ENCODE measurements at places on chromosomes 6 and 20.

- DNase-seq = no peak
Measured at GRCh38 chr6:12598919-12599318, 117.6 kb upstream of the PHACTR1 start.

- DNase-seq = no peak
Measured at GRCh38 chr6:17842934-17843821, 136.5 kb upstream of the NUP153 start.

- no peak for DNase-seq
Measured at GRCh38 chr20:61357119-61357518, 105.1 kb downstream of the CDH4 start.

- no peak for DNase-seq
Measured at GRCh38 chr6:140276133-140276532, 901.7 kb upstream of the CITED2 start.

DNA sequence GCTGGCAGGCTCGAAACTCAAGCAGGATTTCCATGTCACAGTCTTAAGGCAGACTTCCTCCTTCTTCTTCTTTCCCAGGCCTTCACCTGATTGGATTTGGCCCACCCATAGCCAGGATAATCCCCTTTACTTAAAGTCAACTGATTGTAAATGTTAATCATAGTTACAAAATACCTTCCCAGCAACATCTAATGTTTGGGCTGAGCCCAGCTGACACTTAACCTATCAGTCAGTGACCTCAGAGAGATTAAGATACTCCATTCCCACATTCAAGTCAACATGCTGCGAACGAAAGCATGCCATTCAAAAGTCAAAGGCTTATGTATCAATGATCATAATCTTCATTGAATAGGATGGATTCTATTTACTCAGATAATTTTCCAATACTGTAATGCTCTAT, 16.0 kb downstream of the MAP7 start:
- no peak for DNase-seq

DNA sequence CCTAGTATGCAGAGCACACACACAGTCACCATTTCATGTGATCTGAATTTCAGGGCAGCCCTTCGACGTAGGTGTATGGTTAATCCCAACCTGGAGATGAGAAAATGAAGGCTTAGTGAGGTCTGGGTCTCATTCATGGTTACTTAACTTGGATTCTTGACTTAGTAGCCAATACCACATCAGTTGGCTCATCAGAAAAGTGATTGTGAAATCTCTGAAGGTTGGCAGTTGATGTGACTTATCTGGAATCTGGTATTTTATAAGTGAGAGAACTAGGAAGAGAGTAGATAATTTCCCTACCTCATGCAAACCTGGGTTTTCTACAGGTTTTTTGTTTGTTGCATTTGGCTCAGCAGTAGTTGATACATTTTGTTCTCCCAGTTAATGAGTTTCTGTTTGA, 123.7 kb downstream of the CCDC170 start:
- DNase-seq = no peak

GRCh38 chr6:95142661-95143335, 434.5 kb upstream of the MANEA start:
- no peak for DNase-seq

- no peak for DNase-seq
Measured at GRCh38 chr6:74656453-74656852, 549.4 kb downstream of the COL12A1 start.

DNA sequence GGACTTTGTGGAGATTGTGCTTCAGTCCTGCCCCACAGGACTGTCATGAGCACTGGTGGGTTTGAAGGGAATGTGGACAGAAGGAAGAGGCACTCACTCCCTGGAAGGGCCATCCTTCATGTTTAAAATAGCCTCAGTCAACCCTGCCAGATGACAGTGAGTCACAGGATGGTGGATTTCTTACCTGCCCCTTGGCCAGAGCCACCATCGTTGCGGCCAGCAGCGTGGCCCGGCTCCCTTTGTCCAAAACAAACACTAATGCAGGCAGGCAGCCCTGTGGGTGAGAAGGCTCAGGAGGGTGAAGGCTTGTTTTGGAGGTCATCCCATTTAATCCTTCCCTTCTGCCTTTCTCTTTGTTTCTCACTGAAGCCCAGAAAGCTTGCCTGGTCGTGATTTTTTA, 422.7 kb downstream of the CD83 start:
- DNase-seq = no peak

GRCh38 chr6:152984513-152984872, 1.7 kb upstream of the FBXO5 start:
- no peak for DNase-seq

DNA sequence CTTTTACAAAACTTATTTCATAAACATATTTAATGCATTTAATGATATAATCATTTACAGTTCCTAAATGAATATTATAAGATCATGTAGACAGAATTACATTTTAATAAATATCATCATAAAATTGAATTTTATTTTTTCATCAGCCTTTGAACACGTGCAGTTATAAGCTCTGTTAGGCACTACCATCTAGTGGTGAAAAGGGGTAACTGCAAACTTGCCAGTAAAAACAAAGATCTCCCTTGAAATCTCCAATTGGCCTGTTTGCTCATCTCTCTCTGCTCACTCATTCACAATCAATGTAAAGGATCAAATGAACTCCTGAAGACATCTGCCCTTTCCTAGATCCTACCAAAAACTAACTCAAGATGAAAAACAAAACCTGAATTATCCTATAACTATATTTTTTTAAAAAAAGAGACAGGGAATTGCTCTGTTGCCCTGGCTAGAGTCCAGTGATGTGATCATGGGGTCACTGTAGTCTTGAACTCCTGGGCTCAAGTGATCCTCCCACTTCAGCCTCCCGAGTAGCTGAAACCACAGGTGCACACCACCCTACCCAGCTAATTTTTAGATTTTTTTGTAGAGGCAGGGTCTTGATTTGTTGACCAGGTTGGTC, 31.7 kb downstream of the SAMHD1 start:
- DNase-seq = no peak

Data from activated CD4-positive, CD25-positive, alpha-beta regulatory T cell treated with anti-CD3 and anti-CD28 coated beads, Interleukin-2, amount 50 U/mL, for 72 hours (primary cell).